ENCODE measurements at places on chromosomes 11 and 22.

DNA sequence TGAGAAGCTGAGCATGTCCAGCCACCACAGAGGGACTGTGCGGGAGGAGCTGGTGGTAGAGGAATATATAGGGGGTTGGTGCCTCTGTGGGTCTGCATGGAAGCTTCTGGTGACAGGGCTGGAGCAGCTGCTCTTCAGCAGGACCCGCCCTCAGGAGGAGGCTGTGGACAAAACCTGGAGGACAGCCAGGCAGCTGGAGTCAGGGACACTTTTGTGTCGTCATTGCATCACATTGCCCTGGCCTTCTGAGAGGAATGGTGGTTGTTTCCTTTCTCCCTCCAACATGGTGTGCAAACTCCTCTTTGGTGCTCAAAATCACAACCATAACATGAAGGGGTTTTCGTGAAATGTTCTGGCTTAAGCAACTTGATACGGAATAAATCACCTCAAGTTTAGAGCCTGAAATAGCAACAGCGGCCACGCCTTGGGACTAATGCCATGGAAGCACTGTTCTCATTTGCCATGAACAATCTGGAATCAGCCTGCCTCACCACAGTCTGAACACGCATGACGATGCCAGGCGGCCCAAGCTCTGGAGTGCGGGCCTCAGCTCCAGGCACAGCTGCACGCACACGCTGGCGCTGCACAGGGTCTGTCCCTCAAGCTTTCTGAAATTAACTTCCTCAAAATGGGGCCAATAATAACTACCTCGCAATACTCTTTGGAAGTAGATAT is 17.1 kb upstream of the CSRP3 start:
- DNase-seq, result no peak

- DNase-seq, result no peak
Measured at GRCh38 chr11:59479906-59480305, 6.8 kb downstream of the OR4D10 start.

GRCh38 chr11:11505190-11505589 is 116.6 kb downstream of the GALNT18 start:
- DNase-seq, result no peak

GRCh38 chr11:133134314-133135173 is 397.8 kb downstream of the OPCML start:
- DNase-seq, result no peak

DNA sequence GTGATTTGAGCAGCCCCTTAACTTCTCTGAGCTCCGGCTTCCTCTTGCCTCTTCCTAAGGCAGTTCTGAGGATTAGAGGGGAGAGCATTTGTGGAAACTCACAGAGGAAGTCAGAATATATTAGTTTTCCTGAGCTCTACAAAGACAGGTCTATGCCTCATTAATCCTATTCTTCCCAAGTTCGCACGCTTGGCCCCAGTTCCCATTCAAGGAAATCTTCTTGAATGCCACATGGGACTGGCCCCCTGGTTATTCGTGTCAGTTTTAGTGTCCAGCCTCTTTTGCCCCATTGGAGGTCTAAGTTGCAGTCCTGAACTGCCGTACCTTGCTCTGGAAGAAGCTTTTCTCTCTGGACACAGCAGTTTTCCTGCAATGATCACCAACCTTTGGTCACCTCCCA is 37.6 kb upstream of the ALX4 start:
- no peak for DNase-seq

DNA sequence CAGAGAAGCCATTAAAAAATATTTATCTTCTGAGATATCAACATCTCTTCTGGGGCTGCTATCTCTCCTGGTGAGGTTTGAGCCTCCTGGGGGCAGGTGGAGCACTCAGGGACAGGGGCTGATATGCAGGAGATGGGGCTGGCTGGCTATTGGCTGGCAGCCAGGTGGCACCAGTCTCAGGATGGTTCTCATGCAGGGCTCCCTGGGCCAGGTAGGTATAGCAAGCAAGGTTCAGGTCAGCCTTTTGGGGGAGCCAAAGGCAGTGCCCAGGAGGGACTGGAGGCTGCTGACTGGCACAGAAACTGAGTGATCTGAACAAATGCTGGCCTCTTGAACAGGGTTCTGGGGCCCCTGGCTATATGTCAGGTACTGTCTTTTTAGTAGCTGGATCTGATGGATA is 29.7 kb upstream of the EMSY start:
- DNase-seq, result no peak

- DNase-seq, result no peak
Measured at GRCh38 chr11:19648321-19648720, 64.3 kb upstream of the NAV2 start.

- no peak for DNase-seq
Measured at GRCh38 chr11:9230296-9230695, 34.9 kb downstream of the DENND5A start.

- no peak for DNase-seq
Measured at GRCh38 chr22:40627612-40628011, 8.9 kb downstream of the MRTFA start.

- no peak for DNase-seq
Measured at GRCh38 chr11:29029452-29029851, 921.3 kb downstream of the METTL15 start.

- no peak for DNase-seq
Measured at GRCh38 chr11:76148941-76149613, 57.2 kb downstream of the WNT11 start.

GRCh38 chr22:32475468-32476010 is 928 bp downstream of the FBXO7 start:
- no peak for DNase-seq

GRCh38 chr22:37186228-37186996 is 1.6 kb downstream of the C1QTNF6 start:
- no peak for DNase-seq

- no peak for DNase-seq
Measured at GRCh38 chr11:98536023-98536422, 484.7 kb upstream of the CNTN5 start.

DNA sequence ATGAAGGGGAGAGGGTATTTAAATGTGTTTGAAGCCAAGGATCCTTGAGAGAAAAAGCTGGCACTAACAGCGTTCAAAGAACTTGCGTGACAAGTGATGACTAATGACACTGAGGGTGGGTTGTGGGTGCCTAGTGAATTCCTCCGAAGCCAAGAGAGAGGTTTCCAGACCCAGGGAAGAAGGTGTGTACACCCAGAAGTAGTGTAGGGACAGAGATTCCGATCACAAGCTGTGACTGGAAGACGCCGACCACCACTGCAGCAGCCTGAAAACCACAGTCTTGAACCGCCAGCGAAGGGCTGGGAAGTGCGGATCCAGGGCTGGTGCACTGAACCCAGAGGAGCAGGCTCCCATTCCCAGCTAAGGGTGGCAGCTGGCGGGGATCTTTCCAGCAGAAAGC is 9.5 kb downstream of the PPARA start:
- no peak for DNase-seq

DNA sequence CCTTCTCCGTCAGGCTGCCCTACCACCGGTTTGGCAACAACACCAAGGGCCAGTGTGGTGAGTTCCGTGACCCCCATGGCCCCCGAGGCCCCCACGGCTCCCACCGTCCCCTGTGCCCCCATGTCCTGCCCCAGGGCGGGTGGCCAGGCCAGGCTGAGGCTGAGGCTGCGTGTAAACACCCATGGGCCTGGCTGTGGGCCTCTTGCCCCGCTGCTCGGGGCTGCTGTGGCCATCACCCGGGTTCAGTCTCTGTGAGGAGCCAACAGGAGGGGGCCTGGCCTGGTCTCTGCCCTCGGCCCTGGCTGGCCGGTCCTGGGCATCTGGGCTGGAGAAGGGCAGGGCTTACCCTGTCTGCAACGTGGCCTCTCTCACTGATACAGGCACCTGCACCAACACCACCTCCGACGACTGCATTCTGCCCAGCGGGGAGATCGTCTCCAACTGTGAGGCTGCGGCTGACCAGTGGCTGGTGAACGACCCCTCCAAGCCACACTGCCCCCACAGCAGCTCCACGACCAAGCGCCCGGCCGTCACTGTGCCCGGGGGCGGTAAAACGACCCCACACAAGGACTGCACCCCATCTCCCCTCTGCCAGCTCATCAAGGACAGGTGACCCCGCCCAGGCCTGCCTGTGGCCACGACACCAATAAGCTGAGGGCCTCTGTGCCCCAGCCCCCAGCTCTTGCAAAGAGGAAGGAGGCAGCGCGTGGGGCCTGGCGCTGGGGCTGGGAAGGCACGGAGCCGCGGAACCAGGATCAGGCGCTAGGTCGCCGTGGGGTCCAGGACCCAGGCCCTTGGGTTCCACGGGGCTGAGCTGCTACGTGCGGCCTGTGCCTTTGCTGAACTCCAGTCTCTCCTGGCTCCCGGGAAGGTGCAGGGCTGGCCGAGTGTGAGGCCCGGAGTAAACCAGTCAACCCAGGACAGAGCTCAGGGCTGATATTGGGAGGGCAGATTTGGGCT is 29.0 kb downstream of the MUC2 start:
- DNase-seq, result no peak

DNA sequence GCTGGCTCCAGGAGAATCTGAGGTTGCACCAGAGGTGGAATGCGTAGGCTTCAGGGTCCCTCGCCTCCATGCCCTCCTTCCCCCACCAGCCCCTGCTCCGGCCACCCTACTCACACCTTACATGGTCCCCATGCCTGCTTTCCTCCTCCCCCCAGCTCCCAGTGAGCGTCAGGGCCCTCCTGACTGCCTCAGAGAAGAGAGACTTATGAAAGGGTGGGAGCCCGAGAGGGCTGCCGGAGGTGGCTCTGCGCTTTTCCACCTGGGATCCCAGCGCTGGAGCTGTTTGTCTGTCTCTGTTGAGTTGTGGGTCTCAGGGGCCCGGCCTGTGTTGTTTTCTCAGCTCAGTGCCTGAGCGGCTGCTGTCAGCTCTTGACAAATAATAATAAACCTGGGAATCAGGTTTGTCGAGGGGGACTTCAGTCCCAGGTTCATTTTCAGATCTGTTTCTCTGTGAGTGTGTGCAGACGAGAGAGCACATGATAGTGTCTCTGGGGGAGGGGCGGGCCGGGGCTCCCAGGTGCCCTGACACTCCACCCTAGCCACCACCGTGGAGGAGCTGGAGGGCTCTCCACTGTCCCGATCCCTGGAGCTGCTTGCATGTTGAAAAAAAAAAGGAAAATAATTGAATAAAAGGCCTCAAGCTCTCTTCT is 153.7 kb downstream of the FEZ1 start:
- DNase-seq, result no peak

DNA sequence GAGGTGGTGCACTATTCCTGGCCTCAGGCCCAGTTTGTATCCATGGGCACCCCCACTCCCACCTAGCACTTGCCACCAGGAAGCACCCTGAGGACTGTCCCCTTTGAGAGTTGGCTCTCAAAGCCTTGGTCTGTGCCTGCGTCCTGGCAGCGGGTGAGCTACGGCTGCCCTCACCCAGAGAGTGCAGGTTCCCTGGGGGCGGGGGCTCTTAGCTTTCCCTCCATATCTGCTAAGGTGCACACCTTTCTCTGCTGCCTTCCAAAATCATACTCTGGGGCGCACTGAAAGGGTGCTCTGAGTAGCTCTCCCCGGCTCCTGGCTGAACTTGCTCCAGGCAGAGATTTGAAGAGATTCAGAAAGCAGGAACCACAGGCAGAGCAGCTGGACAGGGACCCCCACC is 7.1 kb downstream of the KCNQ1 start:
- no peak for DNase-seq

GRCh38 chr22:35361001-35361558 is 19.8 kb upstream of the HMOX1 start:
- no peak for DNase-seq

- no peak for DNase-seq
Measured at GRCh38 chr11:68221406-68221805, 8.3 kb upstream of the KMT5B start.

DNA sequence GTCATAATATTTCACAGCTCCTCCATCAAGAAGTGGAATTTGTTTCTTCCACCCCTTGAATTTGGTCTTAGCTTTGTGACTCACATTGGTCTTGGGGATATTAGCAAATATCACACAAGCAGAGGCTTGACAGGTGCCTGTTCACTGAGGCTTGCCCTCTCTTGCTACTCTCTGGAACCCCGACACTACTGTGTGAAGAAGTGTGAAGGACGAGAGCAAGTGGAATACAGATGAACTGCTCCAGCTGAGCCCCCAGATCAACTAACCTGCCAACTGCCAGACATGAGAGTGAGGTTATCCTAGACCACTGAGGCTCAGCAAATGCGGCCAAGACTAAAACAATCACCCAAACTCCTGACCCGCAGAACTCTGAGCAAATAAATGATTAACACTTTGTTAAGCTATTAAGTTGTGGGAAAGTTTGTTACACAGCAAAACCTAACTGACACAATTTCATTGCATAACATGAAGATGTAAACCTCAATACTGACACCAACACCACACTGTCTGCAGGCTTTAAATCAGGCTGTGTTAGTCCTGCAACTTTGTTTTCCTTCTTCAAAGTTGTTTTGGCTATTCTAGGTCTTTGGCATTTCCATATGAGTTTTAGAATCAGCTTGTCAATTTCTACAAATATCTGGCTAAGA is 142.5 kb downstream of the APOL5 start:
- no peak for DNase-seq

DNA sequence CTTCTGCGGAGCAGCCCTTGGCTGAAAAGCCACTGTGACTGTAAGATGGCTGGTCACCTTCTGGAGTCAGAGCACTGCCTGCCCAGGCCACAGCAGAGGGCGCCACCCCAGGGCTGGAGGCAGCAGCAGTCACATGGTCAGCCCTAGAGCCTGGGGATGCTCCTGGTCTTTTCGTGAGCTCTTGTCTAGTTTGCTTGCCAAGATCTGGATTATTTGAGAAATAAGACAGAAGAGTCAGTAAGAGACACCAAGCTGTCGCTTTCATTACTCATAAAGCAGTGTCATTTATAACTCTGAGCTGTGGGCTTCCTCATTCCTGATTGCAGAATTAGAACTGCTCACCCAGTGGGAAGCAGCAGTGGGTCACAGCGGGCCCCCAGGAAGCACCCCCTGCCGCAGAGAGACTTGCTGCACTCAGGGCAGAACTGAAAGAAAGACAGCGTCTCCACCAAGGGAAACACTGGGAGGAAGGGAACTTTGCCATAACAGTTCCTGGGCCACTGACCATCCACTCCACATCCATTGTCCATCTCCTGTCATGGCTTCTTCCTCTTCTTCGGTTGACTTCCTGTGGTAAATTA is 56.7 kb downstream of the PPP6R2 start:
- DNase-seq, result no peak

DNA sequence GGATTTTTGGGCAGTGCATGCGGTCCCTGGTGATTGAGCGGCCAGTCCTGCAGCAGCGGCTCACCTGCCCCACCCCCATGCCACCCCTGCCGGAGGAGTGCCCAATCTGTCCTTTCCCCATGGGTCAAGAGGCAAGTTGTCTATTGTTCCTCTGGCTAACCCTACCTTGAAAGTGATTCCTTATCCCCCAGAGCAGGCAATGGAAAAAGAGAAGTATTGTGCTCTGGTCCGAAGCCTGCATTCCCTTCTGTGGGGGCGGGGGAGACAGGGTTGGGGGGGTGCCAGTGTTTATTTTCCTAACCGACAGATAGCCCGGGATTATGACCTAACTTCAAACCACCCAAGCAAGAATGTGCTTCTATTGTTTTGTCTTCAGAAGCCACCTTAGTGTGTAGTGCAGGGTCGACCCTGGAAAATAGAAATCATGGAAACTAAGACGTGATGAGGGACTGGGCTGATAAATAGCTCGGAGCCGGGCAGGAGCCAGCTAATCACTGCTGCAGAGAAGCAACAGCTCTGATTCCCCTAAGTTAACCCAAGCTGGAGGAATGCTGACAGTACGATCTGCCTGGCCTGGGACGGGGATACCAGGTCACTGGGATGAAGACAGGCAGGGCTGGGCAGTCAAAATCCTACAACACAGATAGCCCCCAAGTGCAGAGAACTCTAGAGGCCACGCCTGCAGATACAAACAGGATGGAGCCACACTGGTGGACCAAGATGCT is 38.7 kb upstream of the ATXN10 start:
- DNase-seq, result no peak

Data from stimulated activated CD8-positive, alpha-beta memory T cell treated with anti-CD3 and anti-CD28 coated beads, Interleukin-4, amount 100 ng/mL, for 4 hours (primary cell).